Fibroblast of skin of left quadriceps (primary cell): ENCODE measurements at places on chromosomes 12 and 14.

DNA sequence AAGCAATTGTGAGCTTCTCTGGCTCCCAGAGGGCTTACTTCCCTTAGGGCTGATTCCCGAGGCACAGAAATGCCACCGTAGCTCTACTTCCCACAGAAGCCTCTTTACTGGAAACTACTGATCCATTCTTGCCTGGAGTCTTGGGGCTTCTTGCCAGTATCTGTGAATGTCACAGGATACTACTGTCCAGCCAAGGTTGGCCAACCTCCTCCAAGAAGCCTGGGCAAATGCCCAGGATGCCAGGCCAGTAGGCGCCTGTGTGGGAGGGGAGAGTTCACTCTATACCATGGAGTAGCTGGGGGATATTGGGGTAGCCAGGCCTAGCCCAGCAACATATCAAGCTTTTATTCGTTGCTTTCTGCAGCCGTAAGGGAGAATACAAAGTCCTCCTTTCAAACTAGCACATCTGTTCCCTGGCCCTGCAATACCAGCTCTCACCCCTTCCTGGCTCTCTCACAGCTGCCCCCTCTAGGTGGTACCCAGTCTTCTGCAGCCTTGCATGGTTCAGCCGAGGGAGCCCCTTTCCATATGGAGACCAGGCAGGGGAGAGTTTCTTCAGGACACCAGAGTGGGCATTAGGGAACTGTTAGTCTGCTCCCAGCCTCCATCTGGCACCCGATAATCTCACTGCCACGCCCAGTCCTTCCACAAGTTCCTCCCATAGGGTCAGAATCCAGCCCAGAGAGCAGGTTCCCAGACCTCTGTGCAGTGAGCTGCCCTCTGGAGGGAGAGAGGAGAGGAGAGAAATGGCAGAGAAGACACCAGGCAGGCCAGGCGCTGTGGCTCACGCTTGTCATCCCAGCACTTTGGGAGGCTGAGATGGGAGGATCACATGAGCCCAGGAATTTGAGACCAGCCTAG lies 24.3 kb upstream of the PLEK2 start:
- no peak for DNase-seq

DNA sequence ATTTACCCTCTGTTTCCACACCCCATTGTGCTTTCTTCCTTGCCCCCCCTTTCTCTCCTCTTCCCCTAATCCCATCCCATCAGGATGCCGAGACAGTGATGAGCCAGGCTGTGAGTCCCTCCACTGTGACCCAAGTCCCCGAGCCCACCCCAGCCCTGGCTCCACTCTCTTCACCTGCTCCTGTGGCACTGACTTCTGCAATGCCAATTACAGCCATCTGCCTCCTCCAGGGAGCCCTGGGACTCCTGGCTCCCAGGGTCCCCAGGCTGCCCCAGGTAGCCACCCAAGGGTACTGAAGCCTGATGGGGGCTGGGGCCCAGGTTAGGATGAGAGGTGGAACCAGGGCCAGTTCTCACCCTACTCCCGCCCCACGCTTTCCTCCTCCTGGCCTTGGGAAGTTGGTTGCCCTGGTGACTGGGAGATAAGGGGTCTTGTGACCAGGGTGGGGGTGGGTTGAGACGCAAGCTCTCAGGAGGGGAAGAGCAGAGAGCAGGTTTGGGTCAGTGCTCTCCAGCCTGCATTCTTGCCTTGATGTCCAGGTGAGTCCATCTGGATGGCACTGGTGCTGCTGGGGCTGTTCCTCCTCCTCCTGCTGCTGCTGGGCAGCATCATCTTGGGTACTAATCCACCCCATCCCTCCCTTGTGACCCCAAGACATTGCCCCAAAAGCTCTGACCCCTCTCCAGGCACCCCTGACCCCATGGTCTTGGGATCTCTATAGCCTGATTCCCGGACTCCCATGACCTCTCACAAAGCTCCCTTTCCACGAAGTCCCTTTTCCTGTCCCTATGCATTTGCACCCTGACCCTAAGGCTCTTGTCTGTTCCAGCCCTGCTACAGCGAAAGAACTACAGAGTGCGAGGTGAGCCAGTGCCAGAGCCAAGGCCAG lies 1.2 kb downstream of the AMHR2 start:
- no peak for DNase-seq

DNA sequence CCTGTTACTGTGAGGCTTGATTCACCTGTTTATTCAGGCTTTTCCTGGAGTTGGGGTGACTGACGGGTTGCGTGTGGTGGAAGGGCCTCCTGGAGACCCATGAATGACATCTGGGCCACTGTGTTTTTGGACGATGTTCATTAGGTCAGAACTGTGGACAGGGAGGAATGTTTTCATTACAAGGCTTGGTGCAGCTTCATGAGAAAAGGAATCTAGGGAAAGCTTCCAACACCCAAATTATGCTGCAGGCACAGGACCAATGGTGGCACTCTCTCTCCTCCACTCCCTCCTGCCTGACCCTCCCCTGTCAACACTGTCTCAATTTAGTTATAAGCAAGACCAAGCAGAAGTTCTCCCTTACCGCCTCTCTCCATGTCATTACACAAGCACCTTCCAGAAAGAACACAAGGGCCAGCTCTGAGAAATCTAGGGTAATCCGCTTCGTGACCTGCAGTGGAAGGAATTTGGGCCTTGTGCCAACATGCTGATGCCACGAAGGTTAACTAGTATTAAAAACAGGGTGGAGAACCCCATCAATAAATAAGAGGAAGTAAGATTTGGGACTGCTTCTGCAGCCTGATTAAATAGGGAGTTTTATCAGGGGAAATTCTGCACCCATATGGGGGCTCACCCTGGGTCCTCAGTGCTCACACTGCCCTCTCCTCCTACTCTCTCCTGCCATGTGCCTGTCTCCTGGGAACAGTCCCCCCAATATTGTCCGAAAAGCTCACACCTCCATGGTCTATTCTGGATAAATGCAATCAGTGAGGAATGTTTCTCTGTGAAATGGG lies 200.3 kb downstream of the KTN1 start:
- DNase-seq = peak; percentile 7

DNA sequence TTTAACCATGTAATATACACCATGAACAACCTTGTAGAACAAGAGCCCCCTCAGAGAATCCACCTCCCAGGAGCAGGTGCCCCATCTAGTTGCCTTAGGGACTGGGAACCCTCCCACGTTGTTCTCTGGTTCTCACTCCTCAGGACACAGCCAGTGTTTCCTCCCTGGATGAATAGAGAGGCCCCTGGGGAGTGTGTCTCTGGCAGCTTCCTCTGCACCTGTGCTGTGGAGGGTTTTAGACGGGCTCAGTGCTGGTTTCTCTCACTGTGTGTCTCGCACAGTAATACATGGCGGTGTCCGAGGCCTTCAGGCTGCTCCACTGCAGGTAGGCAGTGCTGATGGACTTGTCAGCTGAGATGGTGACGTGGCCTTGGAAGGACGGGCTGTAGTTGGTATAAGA lies 581.3 kb downstream of the TMEM121 start:
- no peak for DNase-seq

GRCh38 chr12:105455261-105455660 lies 124.8 kb downstream of the C12orf75 start:
- no peak for DNase-seq
